CD4-positive, alpha-beta T cell treated with Interleukin-17A for 1 hour (primary cell): ENCODE measurements at places on chromosomes 1 and 21.

DNA sequence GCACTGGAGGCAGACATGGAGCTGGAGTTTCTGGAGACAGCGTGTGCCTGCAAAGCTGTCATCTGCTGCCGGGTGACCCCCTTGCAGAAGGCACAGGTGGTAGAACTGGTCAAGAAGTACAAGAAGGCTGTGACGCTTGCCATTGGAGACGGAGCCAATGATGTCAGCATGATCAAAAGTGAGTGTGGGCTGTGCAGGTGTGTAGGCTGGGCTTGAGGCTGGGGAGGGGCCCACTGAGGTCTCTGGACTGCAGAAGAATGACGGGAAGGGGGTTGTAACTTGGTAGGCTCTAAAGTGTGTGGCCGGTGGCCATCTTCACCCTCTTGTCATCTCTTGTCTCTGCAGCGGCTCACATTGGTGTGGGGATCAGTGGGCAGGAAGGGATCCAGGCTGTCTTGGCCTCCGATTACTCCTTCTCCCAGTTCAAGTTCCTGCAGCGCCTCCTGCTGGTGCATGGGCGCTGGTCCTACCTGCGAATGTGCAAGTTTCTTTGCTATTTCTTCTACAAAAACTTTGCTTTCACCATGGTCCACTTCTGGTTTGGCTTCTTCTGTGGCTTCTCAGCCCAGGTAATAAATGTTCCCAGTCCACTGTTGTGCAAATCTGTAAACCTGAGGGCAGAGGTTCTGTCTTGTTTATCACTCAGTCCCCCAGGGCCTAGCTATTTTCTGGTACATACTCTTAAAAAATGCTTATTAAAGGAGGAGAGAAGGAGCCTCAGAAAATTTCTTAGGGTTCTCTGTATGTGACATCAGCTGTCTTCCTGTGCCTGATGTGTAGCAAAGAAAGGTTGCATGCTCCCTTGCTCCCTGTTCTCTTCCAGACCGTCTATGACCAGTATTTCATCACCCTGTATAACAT lies 19.9 kb downstream of the ATP8B2 start:
- DNase-seq: peak; percentile 83

DNA sequence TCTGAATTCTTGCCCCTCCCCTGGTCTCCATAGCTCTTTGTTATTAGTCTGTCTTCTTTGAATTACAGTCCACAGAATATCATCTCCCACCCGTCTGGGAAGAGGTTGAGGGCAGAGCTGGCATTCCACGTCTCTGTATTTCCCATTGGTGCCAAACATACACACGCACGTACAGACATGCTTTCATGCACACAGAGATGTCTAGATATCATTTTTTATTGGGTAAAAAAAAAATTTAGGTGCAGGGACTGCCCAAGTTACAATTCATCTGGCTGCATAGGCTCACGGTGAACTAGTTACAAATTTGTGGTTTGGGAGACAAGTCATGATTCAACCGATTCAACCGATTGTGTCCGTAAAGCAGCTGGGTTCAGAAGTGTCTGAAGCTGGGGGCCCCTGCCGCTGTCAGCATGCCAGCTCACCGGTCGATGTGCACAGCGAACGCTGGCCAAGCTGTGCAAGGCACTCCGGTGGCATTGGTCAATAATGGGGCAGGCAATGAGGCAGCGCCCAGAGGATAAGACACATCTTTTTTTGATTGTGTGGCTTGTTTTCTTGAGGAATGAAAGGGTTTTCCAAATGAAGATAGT lies 73.7 kb downstream of the KCNN3 start:
- DNase-seq: no peak

GRCh38 chr1:99370476-99370875 lies 106.2 kb downstream of the PLPPR4 start:
- no peak for DNase-seq

GRCh38 chr1:238652346-238652968 lies 733.9 kb upstream of the CHRM3 start:
- DNase-seq: no peak

DNA sequence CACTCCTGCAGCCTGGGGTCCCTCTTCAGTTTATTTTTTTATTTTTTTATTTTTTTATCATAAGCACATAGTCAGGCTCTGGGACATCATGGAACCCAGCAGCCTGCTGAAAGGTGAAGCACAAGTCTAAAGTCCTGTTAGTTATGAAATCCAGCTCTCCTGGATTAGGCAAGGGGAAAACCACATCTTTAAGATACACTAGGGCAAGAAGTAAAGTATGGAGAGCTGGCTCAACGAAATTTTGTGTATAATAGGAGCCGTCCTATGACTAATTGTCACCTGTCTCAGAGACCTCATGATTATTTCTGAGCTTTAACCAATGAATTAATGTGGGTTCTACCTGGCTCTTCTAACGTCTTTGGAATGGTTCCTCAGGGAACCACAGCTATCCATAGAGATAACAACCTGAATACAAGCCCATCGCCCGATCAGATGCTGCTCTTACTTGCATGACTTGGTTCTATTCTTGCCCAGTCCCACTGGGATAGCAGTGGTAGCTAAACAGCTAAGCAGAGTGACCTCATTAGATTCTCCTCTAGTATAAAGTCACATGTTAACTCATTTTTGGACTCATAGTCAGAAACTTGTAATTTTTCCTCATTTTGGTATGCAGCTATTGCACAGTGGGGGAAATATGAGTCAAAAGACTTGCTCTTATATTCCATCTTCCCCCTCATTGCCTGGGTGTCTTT lies 122.7 kb downstream of the LMO4 start:
- DNase-seq: no peak

DNA sequence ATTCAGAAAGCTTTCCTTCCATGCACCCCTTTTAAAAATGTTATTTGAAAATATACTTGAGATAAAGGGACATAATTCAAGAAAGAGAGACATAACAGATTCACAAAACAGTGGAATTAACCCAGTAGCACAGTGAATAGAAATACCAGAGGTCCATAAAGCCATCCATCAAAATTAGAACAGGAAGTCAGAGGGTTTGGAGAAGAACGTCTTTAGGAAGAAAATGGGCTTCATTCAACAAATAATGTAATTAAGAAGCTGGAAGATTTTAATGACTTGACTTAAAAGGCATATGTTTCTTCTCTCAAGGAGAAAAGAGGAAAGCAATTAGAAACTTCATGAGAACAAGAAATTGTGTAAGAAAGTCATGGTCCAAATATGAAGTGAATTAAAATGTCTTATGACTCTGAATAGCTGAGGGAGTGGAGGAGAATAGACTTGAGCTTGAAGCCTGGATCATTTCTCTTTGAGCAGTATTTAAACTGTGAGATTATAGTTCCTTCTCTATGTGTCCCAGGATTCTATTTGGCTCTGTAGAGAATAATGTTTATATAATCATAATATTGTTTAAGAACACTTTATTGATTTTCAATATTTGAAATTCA lies 7.9 kb upstream of the HCRTR1 start:
- no peak for DNase-seq

DNA sequence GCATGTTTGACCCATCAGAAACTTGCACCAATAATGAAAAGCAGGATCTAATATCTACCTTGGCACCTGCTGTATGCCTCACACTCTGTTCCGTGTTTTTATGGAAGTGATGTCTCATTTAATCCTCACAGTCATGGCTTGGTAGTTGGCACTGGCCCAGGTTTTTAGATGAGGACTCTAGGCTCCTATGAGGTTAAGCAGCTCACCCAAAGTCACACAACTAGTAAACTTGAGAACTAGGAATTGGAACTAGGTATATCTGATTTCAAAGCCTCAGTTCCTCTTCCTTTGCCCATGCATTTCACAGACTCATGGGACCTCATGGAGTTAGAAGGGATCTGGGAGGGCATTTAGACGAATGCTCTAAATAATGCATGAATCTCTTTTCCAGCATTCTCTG lies 21.3 kb upstream of the TARBP1 start:
- no peak for DNase-seq

GRCh38 chr1:28530456-28530855 lies 22.4 kb upstream of the TRNAU1AP start:
- DNase-seq: no peak

GRCh38 chr1:207959141-207959825 lies 48.4 kb upstream of the CD34 start:
- no peak for DNase-seq

DNA sequence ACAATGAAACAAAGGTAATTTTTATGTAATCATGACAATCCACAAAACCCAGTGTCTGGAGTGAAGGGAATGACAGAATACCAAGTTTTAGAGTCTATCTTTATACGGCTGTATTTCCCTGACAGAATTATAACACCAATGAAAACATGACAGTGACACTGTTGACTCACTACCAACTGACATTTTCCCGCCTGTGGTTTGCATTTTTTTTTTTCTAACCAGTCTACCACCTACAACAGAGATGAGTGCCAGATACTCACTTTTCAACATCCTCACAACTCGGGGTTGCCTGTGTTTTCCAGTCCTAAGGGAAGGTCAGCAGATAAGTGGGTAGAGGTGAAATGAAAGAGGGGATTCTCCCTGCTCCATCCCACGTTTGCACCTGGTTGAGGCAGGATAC lies 118.9 kb downstream of the KCNJ6 start:
- no peak for DNase-seq

- DNase-seq: no peak
Observed at GRCh38 chr1:231139125-231139649, 22.7 kb upstream of the TRIM67 start.

DNA sequence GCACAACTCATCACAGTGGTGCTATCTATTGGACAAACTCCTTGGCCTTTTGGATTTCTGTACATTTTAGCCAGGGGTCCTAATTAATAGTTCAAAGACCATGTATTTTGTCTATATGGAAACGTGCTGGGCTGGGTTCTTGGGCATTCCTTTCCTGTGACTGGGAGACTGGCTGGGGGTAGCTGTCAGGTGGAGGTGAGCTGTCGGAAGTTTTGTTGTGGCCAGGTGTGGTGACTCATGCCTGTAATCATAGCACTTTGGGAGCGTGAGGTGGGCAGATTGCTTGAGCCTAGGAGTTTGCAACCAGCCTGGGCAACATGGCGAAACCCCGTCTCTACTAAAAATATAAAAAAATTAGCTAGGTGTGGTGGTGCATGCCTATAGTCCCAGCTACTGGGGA lies 392.4 kb downstream of the RPS6KC1 start:
- no peak for DNase-seq

GRCh38 chr1:50458507-50458906 lies 35.3 kb upstream of the DMRTA2 start:
- no peak for DNase-seq

DNA sequence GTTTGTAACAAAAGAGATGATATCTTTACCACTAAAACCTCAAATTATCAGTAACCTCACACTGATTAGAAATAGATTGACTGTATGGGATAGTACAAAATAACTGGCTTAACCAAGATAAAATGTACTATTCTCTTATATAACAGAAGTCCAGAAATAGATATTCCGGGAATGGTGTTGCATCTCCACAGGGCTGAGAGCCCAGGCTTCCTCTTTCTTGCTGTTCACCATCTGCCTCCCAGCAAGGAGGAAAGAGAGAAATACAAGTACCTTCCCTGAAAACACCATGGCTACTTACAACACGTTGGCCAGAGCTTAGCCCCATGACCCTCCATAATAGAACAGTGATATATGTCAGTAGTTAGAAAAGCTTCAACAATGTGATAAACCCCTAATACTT lies 47.0 kb upstream of the KCNK1 start:
- DNase-seq: no peak

DNA sequence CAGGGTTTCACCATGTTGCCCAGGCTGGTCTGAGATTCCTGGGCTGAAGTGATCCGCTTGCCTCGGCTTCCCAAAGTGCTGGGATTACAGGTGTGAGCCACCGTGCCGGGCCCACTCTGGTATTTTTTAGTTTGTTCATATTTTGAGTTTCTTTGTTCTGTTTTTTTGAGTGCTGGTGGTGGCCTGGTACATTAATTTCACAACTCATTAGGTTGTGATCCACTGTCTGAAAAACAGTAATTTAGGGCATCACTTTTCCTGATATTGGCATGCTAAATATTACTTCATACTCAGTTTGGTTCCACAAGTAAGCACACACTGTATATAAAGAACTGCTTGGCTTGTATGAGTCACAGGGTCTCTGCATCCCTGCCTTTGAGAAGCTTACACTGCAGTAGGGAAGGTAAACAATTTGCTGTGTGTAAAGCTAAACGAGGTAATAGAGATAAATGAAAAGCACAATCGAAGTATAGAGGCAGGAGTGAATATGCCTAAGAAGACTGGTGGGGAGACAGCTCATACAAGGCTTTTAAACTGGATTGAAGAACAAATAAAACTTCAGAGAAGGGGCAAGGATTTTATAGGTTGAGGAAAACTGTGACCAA lies 7.7 kb downstream of the SNX27 start:
- no peak for DNase-seq

GRCh38 chr1:12080156-12080555 lies 17.1 kb downstream of the TNFRSF8 start:
- DNase-seq: no peak

- no peak for DNase-seq
Observed at GRCh38 chr21:36665806-36666205, 33.1 kb upstream of the SIM2 start.

- no peak for DNase-seq
Observed at GRCh38 chr1:185816460-185816859, 82.3 kb downstream of the HMCN1 start.

GRCh38 chr1:116507631-116508030 lies 63.2 kb downstream of the CD58 start:
- no peak for DNase-seq

DNA sequence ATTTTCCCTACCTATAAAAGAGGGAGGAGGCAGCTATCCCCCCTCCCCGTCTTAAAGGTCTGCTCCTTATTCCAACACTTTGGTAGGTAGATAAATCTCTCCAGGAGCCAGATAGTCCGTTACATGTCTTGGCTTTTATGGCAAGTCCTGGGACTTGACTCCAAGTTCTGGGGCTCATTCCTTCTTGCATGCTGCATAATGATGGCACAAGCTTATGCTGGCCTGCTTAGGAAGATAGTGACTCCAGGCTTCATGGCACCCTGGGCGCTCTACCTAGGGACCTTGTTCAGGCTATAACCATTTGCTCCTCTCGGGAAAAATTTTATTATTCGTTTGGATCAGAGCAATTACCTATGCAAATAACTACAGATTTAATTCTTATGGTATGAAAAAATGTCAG lies 3.7 kb downstream of the SLAMF1 start:
- no peak for DNase-seq

DNA sequence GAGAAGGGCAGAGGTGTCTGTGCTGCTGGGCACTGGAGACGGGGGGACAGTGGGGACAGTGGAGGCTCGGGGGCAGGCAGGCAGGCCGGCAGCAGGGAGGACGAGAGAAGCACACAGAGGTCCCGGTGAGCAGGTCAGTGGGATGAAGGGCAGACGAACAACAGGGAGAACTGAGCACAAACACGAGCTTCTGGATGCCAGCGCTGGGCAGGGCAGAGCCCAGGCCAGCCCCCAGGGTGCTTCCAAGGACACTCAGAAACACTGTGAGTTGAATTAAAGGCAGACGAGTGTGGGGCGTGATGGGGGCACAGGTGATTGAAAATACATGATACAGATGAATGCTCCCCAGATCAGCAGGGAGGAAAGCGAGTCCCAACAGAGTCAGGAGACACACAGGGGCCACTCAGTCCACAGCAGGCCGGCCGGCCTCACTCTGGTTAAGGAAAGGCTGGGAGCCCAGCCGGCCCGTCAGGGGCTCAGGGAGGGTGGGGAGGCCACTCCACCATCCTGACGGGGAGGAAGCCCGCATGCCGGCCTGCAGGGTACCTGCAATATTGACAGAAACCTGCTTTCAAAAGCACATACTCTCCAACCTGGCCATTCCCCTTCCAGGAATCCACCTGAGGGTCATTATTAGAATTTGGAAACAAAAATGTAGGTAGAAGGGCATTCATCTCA lies 14.1 kb downstream of the SLC19A1 start:
- no peak for DNase-seq

GRCh38 chr1:206507284-206508129 lies at the start of gene RASSF5:
Gene RASSF5, plus strand, starts transcription at chr1:206507531. Its CDS starts 72 bp downstream, at chr1:206507603.
- DNase-seq: peak; percentile 83

- DNase-seq: no peak
Observed at GRCh38 chr1:17676387-17677060, 78.6 kb upstream of the ACTL8 start.
